ENCODE measurements at places on chromosomes 4 and X.

DNA sequence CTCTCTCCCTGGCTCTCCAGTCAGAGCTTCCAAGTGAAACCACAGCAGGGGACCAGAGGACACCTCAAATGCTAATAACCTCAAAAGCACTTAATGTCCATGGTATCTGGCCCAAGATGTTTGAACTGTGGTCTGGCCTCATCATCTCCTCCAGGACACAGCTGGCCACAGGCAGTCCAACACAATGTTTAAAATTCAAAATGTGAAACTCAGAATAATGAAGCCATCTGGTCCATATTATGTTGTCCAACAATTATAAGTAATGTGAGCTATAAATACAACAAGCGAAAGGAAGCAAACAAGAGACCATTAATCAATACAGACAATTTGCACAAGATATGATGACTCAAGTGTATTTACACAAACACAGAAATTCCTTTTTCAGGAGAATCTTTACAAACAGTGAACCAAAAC lies 90.7 kb upstream of the S100G start:
- no peak for DNase-seq

DNA sequence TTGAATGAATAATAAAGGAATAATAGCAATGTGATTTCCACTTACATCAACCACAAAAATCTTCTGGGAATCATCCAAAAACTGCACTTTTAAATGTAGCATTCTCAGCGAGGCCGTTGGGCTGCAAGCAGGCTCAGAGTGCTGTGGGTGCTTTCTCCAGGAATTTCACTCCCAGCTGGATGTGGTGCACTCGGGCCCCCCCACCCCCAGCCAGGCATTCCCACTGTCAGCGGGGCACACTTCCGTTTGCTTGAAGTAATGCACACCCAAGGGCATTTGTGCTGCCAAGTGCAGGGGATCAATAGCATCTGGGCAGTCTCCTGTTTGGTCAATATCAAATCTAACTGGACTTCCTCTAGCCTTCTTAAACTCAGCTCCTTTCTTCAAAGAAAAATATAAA lies at the start of gene FRMD7:
Gene FRMD7, minus strand, starts transcription at position 278 of the 400 bp plus-strand sequence. Its CDS starts 176 bp downstream, at position 102.
- no peak for DNase-seq

DNA sequence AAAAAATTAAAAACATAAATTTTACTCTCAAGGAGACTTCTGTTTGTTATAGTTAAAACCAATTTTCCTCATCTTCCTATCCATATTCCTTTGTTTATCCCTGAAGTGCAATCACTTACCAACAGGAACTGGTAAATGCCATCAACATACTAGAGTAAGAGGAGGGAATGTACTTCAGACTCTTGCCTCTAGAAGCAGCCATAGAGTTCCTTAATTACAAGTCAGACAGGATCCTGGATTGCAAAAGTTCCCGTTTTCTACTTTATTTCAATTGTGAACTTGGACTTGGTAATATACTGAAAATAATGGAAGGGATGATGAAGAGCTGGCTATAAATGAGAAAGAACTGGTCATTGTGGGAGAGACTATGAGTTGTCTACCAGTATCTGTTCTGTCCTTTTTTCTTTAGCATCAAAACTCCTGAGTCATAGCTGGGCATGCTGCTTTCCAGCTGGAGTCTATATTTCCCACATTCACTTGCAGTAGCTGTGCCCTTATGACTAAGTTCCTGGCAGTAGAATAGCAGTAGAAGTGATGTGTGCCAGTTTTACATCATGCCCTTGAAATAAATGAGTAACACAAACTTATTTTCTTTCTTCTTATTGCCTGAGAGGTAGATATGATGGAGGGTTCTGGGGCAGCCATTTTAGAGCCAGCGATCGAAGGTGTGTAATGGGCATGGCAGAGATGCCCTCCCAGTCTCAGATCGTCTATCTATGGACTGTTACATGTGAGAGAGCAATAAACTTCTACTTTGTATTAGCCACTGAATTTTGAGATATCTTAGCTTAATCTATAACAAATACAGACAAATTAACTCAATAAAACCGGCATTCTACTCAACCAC lies 26.8 kb upstream of the SPARCL1 start:
- peak; percentile 98 for DNase-seq

GRCh38 chr4:163556177-163556576 lies 61.7 kb downstream of the TMA16 start:
- DNase-seq = no peak

GRCh38 chrX:107707866-107708265 lies 67.7 kb downstream of the TSC22D3 start:
- no peak for DNase-seq

GRCh38 chr4:133592106-133592505 lies 443.0 kb downstream of the PCDH10 start:
- DNase-seq = no peak

DNA sequence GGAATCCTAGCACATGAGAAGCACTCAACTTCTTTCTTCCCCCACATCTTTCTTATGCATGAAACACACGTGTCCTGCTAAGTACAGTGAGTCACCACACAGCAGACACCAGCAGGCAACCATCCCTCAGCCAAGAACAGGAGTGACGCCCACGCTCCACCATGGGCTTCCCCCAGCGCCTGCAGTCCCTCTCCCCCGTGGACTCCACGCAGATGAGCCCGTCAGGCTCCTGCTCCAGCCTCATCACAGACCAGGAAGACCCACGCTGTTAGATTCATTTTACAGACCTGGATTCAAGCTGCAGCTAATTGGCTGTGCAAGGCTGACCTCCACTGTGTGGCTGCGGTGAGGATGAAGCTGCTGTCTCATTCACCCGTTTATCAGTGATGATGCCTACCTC lies 16.7 kb downstream of the HMX1 start:
- peak; percentile 14 for DNase-seq

GRCh38 chr4:5933996-5934831 lies 41.3 kb upstream of the CRMP1 start:
- DNase-seq = no peak

DNA sequence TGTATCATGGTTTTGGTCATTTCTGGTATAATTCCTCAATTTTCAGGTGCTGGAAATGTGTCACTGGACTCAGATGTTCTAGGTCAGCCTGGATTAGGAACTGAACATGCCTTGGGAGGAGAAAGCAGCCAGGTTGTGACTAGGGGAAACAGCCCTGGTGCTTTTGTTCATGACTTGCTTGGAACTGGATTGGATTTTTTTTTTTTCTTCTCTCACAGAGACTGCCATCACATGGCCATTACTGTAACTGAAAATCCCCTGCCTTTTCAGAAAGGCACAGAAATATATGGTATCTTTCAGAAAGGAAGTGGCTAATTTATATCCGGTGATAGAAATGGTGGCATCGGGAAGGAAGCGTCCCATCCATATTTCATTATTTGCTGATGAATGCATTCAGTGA lies 34.6 kb downstream of the SEPTIN11 start:
- peak; percentile 30 for DNase-seq

DNA sequence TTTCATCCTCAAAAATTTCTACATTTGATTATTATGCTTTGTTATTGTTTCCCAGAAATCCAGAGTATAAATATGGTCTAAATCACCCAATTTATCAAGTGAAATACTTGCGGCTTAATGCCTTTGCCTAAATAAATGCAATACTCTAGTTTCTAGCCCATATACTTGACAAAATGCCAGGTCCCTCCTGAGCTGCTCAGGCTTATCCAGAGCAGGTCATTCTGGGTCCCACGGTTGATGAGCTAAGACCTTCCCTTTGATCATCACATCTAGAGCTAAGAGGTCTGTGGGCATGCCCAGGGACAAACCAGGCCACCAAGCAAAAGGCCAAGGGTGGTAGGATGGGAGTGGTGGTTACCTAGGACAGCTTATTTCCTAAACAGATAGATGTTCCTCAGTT lies 180.1 kb downstream of the SMIM20 start:
- DNase-seq = no peak

GRCh38 chrX:44953734-44954502 lies 80.9 kb downstream of the KDM6A start:
- no peak for DNase-seq

GRCh38 chr4:8281519-8282133 lies 12.1 kb downstream of the HTRA3 start:
- DNase-seq = no peak

- DNase-seq = no peak
Observed at GRCh38 chr4:102503831-102504786, 3.0 kb downstream of the NFKB1 start.

DNA sequence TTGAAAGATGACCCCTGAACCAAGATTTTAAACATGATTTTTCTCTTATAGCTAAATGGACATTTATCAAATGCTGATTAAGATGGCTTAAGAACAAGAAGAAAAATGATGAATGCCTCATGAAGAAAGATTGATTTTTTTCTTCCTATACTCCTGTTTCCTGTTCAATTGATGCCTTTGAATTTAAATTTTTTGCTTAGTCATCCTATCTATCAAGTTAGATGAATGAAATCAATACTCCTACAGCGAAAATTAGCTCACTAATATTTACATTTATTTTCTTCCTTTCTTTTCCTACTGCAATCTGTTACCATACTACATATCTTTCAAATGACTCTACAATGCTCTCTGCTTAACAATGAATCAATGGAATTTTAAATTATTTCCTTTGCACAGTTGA lies 773.6 kb upstream of the DIAPH2 start:
- DNase-seq = no peak

GRCh38 chrX:93868289-93868965 lies 194.4 kb downstream of the FAM133A start:
- no peak for DNase-seq

DNA sequence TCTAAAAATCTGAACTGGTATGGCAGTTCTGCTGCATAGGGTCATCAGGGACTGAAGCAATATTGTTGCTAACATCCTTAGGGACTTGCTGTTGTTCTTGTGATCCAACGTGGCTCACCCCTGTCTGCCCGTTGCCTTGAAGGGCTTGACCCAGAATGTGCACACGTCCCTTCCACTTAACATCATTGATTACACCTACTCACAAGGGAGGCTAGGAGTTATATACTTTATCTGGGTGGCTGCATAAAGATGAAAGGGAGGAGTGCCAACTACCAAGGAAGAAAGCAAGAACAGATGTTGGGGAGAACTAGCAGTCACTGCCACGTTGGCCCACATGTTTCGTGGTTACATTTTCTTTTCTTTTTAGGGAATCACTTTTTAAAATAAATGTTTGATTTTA lies 34.0 kb downstream of the SLC9A6 start:
- no peak for DNase-seq

GRCh38 chr4:112403101-112403945 lies 106.2 kb downstream of the ALPK1 start:
- DNase-seq = no peak

DNA sequence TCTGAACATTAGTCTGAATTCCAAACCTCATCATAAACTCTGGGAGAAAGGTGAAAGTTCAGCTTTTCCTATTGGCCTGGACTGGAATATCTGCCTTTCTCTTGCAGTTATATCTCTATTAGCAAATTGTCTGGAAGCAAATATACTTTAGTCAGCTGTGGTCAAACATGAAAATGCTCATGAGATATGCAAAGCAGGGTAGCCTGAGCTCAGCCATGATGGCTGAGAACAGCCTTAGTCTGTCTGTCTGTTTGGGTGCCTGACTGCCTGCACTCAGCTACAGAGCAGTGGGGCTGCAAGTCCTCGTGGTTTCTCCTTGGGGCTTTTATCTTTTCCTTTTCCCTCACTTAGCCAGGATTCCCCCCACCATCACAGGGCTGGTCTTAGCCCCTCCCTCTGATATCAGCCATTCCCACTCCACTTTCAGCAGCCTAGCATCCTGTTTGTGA lies 19.5 kb upstream of the PGRMC2 start:
- no peak for DNase-seq

DNA sequence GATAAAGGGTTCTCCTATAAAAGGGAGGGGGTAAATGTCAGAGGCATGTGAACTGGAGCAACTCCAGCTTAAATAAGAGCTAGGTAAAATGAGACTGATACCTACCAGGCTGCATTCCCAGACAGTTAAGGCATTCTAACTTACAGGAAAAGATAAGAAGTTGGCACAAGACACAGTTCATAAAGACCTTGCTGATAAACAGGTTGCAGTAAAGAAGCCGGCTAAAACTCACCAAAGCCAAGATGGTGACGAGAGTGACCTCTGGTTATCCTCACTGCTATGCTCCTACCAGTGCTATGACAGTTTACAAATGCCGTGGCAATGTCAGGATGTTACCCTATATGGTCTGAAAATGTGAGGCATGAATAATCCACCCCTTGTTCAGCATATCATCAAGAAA lies 13.1 kb upstream of the SULT1B1 start:
- peak; percentile 4 for DNase-seq

GRCh38 chr4:99290848-99291786 lies at the start of gene ADH1A:
Gene ADH1A, minus strand, starts transcription at chr4:99290985. Its CDS starts 71 bp downstream, at chr4:99290914.
- DNase-seq = no peak

GRCh38 chr4:184359888-184360287 lies 114.5 kb downstream of the IRF2 start:
- DNase-seq = no peak

DNA sequence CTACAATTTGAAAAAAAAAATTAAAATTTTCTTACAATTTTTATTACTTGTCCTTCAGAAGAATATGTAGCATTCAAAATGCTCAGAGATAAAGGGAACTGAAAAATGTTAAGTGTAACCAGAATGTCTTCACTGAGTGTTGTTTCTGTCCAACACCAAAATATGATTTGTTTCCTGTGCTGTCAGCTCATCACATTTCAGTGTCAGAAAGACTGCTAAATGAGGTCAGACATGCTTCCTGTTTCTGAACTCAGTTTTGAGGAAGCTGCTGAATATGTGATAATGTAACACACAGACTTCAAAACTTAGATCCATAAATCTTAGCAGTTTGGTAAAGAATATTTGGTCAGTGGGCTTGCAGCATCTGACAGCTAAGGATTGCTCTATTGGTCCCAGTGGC lies 1849.7 kb downstream of the PCDH7 start:
- DNase-seq = no peak
